Central memory CD4-positive, alpha-beta T cell (primary cell): ENCODE measurements at places on chromosomes 1 and 21.

GRCh38 chr1:195872376-195872775 lies 735.9 kb downstream of the KCNT2 start:
- DNase-seq: no peak

DNA sequence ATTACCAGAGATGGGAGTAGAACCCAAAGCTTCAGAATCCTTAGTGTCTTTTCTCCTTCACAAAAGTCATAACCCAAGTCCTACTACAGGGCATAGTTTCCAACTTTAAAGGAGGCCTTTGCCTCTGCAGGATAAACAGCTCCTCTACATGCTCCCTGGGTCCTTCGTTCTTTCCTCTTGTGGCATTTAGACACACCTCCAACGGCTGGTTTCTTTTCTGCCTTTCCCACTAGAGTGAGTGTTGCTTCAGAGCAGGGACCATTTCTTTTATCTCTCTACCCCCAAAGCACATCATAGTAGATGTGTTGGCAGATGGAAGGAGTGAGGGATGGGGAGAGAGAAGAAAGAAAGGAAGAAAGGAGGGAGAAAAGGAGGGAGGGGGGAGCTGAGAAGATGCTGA lies 144.7 kb upstream of the SPATA6 start:
- DNase-seq: no peak

GRCh38 chr21:42036313-42036712 lies 26.2 kb upstream of the ZBTB21 start:
- no peak for DNase-seq

GRCh38 chr1:94796266-94796665 lies 23.9 kb upstream of the SLC44A3 start:
- no peak for DNase-seq

- DNase-seq: no peak
Observed at GRCh38 chr1:68571454-68572235, 74.8 kb upstream of the DEPDC1 start.

GRCh38 chr21:37386151-37386550 lies 19.6 kb downstream of the DYRK1A start:
- DNase-seq: no peak

- DNase-seq: no peak
Observed at GRCh38 chr1:67719329-67720196, 34.6 kb downstream of the GADD45A start.
